ENCODE measurements at places on chromosomes 12 and 14.
A peak's percentile ranks its signal among the peaks of the same experiment; 100 is the strongest.

- DNase-seq = no peak
These were observed 275.0 kb downstream of the ALG10 start for GRCh38 chr12:34297126-34297789.

DNA sequence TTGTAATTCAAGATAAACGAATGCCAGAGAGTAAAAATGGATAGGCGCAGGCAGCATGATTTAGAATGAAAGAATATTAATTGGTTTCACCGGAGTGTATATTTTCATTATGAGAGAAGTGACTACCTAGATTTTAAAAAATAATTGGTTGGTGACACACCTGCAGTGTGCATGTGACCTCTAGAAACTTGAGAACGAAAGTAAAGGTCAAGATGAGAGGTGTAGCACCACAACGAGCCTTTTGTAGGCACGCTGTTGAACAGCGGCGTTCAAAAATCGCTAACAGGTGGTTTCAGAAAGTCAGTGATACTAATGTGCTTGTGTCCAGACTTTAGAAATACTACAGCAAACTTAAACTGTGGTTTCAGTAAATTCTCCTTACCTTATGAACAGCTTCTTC is 123.8 kb downstream of the NPAS3 start:
- no peak for DNase-seq

GRCh38 chr14:77616133-77616453 is 344 bp downstream of the SPTLC2 start:
- DNase-seq = no peak

DNA sequence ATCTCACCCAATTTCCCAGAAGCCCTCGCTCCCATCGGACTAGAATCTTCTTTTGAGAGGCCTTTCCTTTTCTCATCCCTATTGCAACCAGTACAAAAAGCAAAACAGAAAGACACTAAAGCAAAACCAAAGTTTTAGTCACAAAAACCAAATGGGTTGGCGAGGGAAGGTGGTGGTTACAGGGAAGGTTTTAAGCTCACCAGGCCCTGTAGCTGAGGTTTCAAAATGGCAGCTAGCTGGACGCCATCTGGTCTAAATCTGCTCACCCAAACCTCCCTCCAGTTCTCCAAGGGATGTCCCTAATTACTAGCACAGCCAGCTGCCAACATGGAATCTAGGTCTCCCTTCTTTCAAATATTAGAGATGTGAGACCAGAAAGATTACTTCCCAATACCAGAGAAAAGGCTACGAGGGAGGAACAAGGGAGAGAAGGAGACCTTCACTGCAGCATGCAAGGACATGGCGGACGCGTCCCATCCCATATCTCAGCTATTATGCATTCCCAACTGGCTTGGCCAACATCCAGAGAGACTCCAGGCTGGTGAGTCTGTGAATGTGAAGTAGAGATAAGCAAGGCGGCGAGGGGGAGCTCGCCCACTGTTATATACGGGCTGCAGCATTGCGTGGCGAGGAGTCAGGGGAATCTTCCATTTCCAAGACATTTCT is 70.8 kb downstream of the DPF3 start:
- no peak for DNase-seq

DNA sequence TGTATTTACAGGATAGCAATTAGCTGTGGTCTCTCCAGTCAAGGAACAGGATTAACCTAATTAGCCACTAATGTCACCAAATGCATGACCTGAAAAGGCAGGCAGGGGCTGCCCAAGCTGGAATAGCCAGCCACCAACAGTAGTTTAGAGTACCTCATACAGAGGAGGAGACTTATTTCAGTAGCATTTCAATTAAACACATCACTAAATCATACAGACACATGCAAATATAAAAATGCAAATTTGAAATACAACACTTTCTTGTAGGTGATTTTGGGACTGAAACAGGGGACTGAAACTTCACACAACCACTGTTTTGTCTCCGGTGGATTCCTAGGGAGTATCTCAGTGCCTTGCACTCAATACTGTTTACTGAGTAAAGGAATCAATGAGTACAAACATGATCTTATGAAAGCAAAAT is 636 bp upstream of the IFNG-AS1 start:
- DNase-seq = no peak

DNA sequence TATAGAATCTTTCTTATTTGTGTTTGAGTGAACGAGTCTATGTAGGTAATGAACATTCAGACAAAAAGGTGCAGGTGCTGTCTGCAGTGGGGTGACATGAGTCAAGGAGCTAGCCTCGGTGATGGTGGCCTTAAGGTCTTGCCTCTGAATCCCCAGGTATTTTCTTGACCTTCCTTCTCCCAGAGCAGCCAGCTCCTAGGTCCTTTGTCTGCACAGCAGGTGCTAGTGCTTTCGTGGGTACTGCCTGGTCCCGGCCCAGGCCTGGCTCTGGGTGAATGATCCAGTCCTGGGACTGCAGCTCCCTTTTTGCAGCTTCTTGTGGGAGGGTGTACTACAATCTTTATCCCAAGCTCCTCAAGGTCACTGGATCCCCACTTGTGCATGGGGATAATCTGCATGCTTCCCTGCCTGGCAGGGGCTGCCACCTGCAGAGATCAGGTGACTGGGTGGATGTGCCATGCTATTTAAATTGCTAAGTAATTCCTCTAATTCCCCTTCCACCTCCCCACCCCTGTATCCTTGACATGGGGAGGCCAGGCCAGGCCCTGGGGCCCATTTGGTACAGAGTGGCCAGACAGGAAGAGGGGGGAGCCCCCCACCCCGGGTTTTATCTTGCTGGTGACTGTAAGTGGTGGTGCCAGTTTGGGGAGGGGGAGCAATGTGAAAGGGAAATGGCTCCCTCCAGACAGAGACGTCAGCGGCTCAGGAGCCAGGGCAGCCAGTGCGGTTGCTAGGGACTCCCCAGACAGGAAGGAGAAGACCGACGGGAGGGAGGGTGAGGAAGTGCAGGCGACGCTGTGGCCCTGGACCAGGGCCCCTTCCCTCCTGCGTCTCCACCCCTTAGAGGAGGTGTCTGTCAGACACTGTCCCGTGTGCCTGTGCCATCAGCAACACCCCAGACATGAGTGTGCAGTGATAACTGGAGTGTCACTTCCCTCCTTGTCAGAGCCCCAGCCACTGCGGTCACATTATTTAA is 6.7 kb downstream of the VASH1 start:
- peak; percentile 56 for DNase-seq
